Central memory CD8-positive, alpha-beta T cell (primary cell): ENCODE measurements at places on chromosomes 7 and 10.

GRCh38 chr7:27462575-27463270 lies 200.0 kb downstream of the HIBADH start:
- DNase-seq = no peak

- no peak for DNase-seq
Observed at GRCh38 chr7:139749545-139749944, 28.3 kb downstream of the HIPK2 start.

- no peak for DNase-seq
Observed at GRCh38 chr10:63819753-63820329, 298.6 kb downstream of the REEP3 start.

- DNase-seq = no peak
Observed at GRCh38 chr10:76651154-76651553, 986.5 kb downstream of the KCNMA1 start.

DNA sequence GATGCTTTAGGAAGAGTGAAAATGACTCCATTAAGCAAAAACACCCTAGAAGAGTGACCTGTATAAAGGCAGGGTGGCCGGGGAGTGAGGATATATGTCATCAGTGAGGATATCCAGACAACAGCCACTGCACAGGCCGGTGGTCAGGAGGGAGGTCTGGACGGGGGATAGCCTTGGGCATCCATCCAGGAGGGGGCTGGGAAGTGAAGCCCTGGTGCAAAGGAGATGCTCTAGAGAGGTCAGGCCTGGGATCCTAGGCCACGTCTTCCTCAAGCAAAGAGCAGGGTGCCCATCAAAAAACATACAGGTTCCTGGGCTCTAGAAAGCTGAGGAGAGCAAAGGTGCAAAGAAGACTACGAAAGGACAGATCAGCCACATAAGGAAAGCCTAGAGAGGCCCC lies 25.6 kb downstream of the FAM171A1 start:
- DNase-seq = no peak

- no peak for DNase-seq
Observed at GRCh38 chr10:6148251-6148701, 54.5 kb upstream of the PFKFB3 start.
